ENCODE measurements at places on chromosomes 12 and 14.

- DNase-seq, result no peak
Measured at GRCh38 chr14:82055515-82056115, 522.0 kb upstream of the SEL1L start.

GRCh38 chr12:40203060-40203430, 21.8 kb upstream of the LRRK2 start:
- DNase-seq, result no peak

DNA sequence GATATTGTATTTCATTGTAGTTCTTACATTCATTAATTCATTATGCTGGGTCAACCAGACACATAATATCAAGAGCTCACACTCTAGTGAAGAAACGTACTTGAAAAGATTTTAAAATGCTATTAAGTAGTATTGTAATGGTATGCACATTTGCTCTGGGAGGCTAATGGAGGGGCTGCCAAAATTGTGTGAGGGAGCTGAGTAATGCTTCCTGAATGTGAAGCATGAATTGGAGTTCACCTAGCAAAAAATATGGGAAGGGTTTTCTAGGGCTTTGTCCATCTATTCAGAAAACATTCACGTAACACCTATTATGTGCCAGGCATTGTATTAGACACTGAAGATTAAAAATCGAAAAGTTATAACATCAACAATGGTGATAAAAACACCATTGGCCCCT, 403.8 kb upstream of the PDE3A start:
- DNase-seq, result no peak

GRCh38 chr12:67483871-67484554, 164.5 kb upstream of the DYRK2 start:
- DNase-seq, result no peak

GRCh38 chr12:105538880-105539279, 208.4 kb downstream of the C12orf75 start:
- no peak for DNase-seq

- no peak for DNase-seq
Measured at GRCh38 chr12:49928471-49928870, 22.1 kb upstream of the AQP2 start.

DNA sequence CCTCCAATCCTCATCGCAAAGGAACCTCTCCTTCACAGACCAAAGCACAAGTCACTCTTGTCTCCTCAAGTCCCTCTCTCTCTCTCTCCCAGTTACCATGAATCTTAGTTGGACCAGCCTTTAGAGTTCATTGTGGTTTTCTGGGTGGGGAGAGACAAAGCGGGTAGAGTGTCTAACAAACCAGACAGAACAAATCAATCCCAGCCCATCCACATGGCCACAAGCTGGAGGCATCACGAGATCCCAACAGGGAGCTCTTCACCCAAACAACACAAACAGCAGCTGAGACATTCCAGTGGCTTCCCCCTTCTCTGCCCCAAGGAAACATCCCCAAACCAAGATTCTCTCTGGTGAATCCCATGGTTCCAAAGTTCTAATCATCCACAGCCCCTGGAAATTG, 22.4 kb downstream of the ACTN1 start:
- DNase-seq, result no peak

DNA sequence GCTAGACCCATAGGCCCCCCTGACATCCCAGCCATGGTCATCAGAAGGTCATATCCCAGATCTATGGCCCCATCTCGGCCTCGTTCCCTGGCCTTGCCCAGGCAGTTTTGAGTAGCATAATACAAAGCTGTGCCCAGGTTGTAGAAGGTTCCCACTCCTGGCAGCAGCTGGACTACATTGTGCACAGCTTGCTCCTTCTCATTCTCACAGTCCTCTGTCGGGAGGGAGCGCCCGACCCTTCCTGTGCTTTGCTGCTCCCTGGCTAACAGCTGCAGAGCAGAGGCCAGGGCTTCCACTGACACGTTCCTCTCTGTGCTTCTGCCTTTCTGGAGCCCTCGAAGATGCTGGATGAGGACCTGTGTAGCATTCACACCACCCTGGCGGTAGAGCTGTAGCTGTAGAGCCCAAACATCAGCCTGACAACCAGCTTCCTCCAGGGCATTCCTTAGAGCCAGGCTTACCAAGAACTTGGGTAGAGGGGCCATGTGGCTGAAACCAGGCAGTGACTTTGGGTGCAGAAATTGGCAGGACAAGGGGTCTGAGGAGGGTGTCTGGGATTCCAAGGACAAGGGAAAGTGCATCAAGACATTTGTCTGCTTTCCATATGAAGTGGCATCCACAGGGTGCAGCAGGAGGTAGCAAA, 1.0 kb downstream of the APOF start:
- DNase-seq, result no peak

DNA sequence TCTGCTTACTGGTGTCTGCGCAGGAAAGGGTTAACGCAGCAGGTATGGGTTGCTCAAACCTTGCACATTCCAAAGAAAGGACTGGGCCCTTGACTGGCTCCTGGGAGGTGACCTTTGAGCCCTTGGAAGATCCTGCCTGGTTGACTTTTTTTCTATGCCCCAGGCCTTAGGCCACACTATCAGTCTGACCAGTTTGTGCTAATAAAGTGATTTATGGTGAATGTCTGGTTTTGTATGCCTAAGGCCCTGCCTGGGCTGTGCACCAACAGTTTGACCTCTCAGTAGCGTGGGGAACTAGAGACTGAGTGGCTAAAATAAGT, 61.4 kb upstream of the SCN8A start:
- no peak for DNase-seq

Measured in stimulated activated CD4-positive, alpha-beta T cell treated with anti-CD3 and anti-CD28 coated beads, TNF-alpha, amount 100 ng/mL, for 24 hours (primary cell).